NCI-H187 treated with DMSO at 0.1 percent for 48 hours (cell line): ENCODE measurements at places on chromosomes 3 and 15.
A peak's percentile ranks its signal among the peaks of the same experiment; 100 is the strongest.

DNA sequence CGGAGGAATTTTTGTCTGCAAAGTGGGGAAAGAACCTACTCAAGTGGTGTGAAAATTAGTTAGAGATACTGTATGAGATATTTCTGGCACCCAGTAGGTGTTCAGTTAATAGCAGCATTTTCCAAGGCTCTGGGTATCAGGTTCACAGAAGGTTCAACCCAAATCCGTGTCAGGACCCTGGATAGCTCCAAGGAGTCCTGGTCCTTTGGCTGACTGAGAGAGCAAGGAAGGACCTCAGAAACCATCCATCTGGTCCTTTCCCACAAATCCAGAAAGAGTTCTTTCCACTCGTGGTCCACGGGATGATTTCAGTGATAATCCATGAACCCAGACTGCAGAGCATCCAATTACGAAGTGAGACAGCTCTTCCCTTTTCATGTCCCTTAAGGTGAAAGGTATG, 51.4 kb downstream of the SLC6A11 start:
- no peak for DNase-seq

DNA sequence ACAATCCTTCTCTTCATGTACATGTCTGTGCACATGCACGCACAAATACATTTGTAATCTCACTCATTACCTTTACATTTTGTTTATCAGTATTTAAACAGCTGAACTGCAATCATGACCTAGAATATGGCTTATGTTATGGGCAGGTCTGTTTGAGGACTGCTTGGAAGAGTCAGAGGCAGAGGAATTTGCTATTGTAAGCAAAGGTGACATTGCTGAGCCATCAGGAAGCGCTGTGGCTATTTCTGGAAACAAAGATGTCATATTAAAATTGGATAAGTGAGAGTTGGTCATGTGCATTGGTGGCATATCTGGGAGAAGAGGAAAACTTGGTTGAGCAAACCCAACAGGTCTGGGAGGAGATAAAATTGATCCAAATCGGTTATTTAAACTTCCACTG, 41.6 kb downstream of the USF3 start:
- no peak for DNase-seq

DNA sequence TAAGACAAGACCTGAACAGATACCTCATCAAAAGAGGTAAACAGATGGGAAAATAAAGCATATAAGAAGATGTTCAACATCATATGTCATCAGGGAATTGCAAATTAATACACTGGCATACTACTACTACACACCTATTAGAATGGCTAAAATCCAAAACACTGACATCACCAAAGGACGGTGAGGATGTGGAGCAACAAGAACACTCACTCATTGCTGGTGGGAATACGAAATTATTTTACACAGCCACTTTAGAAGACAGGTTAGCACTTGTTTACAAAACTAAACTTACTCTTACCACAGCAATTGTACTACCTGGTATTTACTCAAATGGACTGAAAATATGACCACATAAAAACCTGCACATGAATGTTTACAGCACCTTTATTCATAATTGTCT, 119.6 kb downstream of the GSK3B start:
- no peak for DNase-seq

- DNase-seq: no peak
Observed at GRCh38 chr3:23926736-23927135, 9.8 kb downstream of the RPL15 start.

DNA sequence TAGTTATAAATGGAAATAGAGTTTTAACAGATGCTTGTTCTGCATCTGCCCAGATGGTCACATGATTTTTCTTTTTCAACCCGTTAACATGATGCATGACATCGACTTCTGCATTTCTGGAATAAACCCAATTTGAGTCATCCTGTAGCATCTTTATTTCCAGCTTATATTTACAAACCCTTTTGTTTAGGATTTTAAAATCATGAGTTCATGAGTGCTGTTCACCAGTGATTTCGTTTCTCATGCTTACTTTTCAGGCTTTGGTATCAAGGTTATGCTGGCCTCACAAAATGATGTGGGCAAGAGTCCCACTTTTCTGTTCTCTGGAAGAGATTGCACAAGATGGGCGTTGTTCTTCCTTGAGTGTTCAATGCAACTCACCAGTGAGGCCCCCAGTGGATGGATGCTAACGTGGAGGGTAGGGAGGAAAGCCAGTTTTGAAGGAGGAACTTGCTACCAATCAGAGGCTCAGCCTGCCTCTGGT, 5.2 kb downstream of the HRH1 start:
- DNase-seq: no peak

- no peak for DNase-seq
Observed at GRCh38 chr15:69780981-69781380, 316.7 kb downstream of the TLE3 start.

DNA sequence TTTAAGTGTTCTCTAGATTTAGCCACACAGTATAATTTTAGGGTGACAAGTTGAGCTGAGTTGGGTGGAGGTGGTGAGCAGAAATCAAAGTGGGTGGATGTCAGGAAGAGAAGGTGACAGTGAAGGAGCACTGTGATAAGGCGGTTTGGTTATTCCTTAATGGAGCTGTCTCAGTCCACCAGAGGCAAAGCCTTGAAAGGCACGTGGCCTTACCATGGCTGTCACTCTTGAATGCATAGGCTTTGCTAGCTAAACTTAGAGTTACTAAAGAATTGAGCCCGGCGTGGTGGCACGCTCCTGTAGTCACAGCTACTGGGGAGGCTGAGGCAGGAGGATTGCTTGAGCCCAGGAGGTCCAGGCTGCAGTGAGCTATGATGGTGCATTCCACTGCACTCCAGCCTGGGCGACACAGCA, 560 bp upstream of the TTLL13 start:
- DNase-seq: no peak

DNA sequence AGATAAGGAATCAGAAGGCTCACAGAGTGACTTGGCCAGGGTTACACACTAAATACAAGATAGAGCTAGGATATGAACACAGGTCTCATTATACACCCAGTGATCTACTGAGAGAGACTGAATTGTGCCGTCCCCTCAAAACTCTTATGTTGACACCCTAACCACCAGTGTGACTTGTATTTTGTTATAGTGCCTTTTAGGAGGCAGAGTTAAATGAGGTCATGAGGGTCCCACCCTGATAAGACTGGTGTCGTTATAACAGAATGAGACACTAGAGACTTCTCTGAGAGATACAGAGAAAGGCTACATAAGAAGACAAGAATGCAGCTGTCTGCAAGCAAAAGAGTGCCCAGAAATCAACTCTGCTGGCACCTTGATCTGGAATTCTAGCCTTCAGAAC, 12.6 kb downstream of the KPNA1 start:
- no peak for DNase-seq

GRCh38 chr15:88800026-88800425, 3.2 kb upstream of the ACAN start:
- DNase-seq: no peak

- no peak for DNase-seq
Observed at GRCh38 chr3:28924744-28925360, 356.0 kb upstream of the RBMS3 start.

DNA sequence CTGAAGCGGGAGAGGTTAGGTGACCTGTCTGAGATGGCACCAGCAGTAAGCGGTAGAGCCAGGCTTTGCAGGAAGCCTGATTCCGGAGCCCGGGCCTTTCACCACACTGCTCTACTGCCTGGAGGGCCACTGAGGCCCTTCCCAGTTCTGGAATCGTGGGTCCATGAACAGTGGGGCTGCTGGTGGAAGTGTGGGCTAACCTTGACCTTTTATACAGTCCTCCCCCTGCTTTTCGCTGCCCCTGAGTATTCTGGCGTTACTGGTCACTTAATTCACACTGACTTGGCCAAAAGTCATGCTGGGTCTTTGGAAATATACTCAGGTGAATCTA, 2.6 kb upstream of the ABTB1 start:
- DNase-seq: no peak

DNA sequence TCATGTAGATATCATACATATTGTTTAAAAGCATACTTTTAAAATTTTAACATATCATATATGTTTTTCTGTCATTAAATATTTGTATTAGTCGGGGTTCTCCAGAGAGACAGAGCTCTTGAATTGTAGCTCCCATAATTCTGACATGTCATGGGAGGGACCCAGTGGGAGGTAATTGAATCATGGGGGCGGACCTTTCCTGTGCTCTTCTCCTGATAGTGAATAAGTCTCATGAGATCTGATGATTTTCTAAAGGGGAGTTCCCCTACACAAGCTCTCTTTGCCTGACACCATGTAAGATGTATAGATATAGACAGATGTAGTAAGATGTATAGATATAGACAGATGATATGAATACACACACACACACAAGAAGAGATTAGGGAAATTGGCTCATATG, 161.2 kb upstream of the ABI3BP start:
- DNase-seq: no peak

GRCh38 chr15:57463360-57463759, 87.1 kb downstream of the CGNL1 start:
- no peak for DNase-seq

DNA sequence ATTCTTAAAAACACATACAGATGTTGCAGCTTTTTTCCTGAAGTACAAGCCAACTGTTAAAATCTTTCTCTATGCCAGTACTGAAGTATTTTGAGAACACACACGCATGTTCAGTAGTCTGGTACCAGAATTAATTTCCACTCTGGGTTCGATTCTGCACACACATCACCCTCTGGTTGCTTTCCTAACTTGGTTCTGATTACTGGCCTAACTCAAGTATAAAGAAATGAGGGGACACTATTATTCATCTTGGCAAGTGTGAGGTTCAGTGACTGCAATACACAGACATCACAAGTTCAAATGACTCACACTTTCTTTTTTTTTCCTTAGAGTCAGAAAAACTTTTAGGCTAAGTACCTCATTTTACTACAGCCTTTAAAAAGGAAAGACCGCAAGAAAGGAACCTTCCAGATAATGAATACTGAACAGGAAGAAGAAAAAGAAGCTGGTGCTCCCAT, 37.4 kb upstream of the LDHAL6B start:
- no peak for DNase-seq

GRCh38 chr3:877001-877400, 215.8 kb upstream of the CNTN6 start:
- DNase-seq: no peak

GRCh38 chr3:187628169-187628568, 42.0 kb downstream of the SST start:
- DNase-seq: peak; percentile 43

GRCh38 chr15:50415752-50416404, 8.3 kb upstream of the USP8 start:
- no peak for DNase-seq

GRCh38 chr3:59446775-59447465, 397.1 kb upstream of the CFAP20DC start:
- DNase-seq: no peak

DNA sequence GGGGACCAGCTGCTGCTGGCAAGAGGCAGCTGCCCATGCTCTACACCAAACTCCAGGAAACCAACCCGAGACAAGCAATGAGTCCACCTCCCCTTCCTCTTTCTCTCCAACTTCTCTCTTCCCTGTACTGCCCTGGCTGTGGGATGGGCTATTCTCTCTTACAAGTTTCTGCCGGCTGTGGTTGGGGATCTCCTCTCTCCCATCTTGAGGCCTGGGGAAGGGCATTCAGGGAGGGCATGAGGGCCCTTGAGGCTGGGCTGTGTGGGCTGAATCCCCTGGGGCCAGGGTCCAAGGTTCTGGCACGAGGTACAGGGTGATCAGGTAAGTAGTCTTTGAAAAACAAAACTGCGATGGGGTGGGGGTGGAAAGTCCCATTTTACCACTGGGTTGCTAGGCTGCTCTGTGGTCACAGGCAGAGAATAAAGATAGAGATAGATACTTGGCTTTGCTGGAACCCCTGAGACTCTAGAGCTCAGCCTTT, 32.3 kb upstream of the CTSH start:
- DNase-seq: no peak

DNA sequence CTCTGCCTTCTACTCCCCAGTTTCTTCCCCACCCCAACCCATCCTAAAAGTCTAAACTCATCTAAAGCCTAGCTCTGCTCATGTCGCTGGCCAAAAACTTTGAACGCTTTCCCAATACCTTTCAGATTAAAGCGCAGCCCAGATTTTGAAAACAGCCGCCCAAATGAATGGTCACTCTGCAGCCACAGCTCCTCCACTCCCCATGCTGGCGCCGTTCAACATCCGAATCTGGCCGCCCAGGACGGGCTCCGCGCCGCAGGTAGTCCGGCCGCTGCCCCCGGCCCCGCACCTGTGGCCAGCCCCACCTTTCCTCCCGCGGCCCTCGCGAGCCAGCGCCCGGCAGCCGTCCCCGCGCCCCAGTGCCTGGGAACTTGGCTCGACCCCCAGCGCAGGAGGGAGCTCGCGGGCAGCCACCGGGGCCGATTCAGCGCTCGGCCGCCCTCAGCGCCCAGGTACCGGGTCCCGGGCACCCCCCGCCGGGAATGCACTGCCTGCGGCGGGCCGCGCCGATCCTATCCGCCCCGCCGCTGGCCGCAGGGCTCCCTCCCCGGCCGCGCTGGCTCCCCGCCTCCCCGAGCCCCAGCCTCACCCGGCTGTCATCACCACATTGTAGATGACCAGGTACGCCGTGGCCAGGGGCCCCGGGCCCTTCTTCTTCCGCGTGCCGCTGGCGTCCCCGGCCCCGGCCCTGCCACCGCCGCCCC, 417 bp downstream of the HACD2 start:
- no peak for DNase-seq

GRCh38 chr3:65210026-65210814, 522.4 kb upstream of the ADAMTS9 start:
- no peak for DNase-seq

DNA sequence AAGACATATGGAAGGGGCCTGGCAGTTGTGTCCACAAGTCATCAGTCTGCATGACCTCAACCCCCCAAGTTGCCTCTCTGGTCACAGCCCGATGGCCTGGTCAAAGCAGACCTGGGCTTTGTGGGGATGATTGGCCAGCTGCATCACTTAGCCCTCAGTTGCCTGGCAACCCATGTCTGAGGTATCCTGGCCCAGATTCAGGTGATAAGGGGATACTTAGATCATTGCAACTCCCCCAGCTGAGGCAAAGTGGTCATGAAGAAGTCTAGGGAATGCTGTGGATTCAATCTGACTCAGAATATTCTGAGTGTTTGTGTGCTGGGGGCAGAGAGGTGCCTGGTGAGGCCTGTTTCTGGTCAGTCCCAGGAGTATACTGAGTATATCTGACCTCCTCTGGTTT, 5.0 kb downstream of the GPR156 start:
- DNase-seq: no peak

- no peak for DNase-seq
Observed at GRCh38 chr15:65837301-65838294, 31.7 kb upstream of the RAB11A start.

DNA sequence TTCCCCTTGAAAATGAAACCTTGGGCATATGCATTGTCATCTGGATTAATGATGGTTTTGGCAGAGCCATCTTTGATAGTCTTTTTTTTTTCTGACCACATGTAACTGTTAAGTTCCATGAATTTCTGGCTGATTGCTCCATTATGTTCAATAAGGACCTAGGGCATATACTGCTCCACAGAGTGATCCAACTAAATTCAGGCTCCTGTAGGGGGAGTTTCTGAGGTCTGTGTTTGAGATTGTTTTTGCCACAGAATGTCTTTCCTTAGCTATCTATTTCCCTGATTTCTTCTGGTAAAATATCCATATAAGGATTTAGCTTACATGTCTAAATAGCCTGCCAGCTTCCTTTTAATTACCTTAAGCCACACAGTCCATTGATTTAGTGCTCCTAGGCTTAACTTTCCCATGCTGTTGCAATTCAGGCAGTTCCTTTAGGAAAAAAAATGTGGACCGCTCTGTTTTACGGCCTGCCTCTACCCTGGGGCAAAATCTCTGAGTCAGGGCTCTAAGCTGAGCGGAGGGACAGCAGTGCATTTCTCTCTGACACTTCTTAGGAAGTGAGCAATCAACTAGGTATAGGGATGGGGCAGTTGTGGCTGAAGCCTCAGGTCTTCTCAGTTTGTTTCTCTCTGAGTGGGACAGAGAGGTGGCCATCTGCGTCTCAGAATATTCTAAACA, 796.2 kb downstream of the NR2F2 start:
- no peak for DNase-seq

GRCh38 chr3:112794622-112795172, 52.0 kb downstream of the CD200R1L start:
- DNase-seq: no peak
